Stimulated activated CD8-positive, alpha-beta memory T cell treated with anti-CD3 and anti-CD28 coated beads, Interleukin-15, amount 100 ng/mL, for 24 hours (primary cell): ENCODE measurements at places on chromosomes 5 and 9.

DNA sequence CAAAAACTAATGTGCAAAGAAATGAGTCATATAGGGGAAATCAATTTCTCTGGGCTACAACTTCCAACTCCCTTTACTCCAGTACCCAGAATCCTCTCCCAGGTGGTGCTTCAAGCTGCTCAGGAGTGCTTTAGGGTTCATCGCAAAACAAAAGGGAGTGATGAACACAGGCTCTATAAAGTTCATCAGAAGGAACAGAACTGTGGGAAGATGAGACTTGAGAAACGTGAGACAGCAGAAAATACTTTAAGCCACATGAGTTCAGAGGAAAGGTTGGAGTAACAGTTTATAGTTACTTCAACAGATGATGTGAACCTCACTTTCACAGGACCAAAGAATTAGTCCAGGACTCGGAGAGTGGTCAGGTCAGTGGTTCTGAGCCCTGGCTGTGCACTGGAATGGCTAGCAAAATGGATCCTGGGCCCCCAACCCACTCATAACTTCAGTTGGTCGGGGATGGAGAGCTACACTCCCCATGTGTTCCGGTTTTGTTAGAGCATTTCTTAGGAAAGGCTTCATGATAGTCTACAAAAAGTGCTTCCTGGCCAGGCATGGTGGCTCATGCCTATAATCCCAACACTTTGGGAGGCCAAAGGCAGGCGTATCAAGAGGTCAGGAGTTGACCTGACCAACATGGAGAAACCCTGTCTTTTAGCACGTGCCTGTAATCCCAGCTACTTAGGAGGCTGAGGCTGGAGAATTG, 4.3 kb downstream of the RPL12 start:
- no peak for DNase-seq

GRCh38 chr5:126376443-126376842, 46.8 kb upstream of the GRAMD2B start:
- no peak for DNase-seq

DNA sequence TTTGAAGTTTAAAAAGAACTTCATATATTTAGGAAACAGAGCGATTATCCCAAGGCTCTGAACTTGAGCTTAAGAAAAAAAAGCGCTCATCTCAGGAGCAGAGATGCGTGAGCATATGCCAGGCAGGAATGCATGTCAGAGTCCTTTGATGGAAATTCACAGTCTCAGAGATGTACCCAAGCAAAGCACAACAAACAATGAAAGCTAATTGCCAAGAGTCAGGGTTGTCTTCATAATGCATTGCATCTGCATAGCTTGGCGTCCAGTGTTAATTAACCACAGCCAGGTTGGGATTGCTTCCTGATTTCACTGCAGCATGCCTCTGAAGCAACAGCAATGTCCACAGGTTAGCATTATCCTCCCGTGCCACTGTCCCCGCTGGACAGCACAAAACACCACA, 907.0 kb upstream of the DMAC1 start:
- DNase-seq, result no peak

DNA sequence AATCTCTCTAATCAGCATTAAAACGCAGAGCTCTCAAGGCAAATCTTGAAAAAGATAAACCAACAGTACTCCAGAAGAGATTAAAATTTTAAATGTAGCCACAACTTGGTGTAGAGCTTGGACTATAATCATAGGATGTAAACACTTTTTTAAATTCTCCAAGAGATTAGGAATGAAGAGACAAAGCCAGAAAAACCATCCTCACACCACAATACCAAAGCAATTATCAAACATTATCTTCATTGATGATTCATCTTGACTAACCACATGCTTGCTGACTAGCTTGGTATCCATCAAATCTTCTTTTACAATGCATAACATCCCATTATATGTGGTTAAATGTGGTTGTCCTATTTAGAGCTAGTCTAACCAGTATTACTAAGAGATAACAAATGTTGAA, 815.1 kb downstream of the TLE1 start:
- no peak for DNase-seq

DNA sequence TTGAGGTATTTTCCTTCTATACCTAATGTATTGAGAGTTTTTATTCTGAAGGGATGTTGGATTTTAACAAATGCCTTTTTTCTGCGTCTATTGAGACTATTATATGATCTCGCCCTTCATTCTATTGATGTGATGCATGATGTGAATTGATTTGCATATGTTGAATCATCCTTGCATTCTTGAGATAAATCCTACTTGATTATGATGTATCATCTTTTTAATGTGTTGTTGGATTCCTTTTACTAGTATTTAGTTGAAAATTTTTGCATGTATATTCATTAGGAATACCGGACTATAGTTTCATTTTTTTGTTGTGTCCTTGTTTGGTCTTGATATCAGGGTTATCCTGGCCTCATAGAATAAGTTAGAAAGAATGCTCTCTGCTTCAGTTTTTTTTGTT, 169.7 kb downstream of the NPR3 start:
- no peak for DNase-seq

DNA sequence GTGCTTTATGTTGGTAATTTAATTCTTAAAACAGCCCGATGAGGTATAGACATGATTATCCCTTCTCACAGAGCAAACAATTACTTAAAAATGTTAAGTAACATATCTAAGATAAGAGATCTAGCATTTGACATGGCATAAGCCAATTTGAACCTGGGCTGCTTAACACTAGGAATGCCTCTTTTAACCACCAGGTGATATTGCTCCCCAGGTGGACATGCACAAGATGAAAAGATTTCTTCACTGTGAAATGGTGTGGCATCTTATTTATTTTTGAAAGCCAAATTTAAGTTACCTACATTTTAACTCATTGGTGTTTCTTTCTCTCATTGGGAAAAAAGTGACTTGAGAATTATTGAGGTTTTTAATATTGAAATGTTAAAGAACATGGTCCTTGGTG, 15.8 kb upstream of the LRRC70 start:
- DNase-seq, result no peak

- DNase-seq, result no peak
These were observed 265.5 kb upstream of the ADAMTSL1 start for GRCh38 chr9:18208166-18209059.

DNA sequence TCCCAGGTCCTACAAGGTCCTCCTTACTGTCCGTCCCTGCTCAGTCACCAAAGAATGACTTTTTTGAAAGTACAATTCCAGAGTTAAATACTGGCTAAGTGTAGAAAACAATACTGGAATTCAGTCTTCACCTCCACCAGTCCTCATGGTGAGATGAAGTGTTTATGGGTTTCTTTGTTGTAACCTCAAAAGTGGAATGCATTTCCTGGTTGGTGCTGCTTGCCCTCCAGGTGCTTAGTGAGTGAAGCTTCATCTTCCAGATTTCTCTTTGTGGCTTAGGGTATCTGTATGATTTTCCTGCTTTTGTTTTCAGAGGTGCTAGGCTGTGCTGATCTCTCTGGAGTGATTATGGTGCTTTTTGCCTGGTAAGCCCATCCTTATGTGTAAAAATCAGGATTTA, 49.4 kb upstream of the DHFR start:
- DNase-seq, result no peak

- no peak for DNase-seq
These were observed 4.8 kb downstream of the NR2F1 start for GRCh38 chr5:93587597-93588351.

DNA sequence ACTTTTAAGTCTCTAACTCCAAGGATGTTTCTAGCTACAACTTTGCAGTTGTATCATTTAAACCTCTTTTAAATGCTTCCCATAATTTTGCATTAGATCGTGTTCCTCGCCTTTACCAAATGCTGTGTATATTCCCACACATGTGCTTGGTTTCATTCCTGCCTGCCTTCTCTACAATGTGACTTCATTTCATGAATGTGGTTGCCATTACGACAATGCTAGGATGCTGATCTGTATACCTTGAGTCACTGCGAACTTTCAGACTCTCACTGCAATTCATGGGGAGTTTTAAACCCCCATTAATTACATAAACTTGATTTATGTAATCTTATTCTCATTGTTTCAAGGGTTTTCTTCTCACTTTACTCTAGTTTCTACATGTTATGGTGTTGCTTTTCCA, 50.3 kb downstream of the UBE2QL1 start:
- DNase-seq, result no peak

GRCh38 chr5:147756566-147756965, 26.0 kb downstream of the JAKMIP2 start:
- DNase-seq, result no peak

GRCh38 chr5:35354751-35355150, 124.5 kb upstream of the PRLR start:
- no peak for DNase-seq

- DNase-seq, result no peak
These were observed 32.3 kb downstream of the ACOT12 start for GRCh38 chr5:81361600-81361999.
